ENCODE measurements at places on chromosomes 2 and 18. TPM values are rescaled to one million over a fixed set of nuclear protein-coding genes. Genes with fewer than 3 reads are reported as not detected.

DNA sequence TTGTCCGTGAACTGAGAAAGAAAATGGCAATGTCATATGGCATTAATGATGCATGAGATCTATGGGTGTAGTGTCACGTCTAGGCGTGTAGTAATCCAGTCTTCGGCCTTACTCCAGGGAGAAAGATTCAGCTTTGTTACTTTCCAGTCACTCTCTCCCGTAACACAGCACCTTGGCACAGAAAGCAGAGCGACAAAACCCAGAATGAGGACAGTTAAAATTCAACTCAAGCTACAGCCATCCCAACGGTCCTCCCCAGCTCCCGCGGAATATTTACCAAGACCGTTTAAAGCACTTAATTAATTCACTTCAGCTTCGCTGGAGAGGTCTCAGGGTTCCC is 797 bp upstream of the CRIM1 start:
- no peak for DNase-seq

- no peak for DNase-seq
These were observed 30.6 kb downstream of the ITSN2 start for GRCh38 chr2:24329700-24330099.

The SCN2A gene
- 0.05 TPM for total RNA-seq

- no peak for DNase-seq
These were observed 38.4 kb downstream of the YPEL5 start for GRCh38 chr2:30185178-30185577.

The RBM44 gene
- total RNA-seq, result 0.48 TPM

The C2orf72 gene
- total RNA-seq, result 82.5 TPM

DNA sequence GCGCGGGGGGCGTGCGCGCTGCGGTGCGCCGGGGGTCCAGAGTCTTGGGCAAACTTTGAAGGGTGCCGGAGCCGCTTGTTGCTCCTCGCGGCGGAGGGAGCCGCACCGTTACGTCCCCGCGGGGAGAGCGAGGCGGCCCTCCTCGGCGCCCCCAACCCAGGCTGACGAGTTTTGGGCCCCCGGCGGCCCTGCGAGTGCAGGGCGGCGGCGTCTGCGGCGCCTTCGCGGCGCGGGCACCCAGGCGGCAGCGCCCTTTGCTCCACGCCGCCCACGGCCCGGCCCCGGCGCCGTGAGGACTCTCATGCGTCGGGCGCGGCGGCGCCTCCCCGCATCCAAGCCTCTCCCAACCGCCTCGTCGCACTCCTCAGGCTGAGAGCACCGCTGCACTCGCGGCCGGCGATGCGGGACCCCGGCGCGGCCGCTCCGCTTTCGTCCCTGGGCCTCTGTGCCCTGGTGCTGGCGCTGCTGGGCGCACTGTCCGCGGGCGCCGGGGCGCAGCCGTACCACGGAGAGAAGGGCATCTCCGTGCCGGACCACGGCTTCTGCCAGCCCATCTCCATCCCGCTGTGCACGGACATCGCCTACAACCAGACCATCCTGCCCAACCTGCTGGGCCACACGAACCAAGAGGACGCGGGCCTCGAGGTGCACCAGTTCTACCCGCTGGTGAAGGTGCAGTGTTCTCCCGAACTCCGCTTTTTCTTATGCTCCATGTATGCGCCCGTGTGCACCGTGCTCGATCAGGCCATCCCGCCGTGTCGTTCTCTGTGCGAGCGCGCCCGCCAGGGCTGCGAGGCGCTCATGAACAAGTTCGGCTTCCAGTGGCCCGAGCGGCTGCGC is 814 bp downstream of the FZD7 start:
- DNase-seq, result peak; percentile 33

DNA sequence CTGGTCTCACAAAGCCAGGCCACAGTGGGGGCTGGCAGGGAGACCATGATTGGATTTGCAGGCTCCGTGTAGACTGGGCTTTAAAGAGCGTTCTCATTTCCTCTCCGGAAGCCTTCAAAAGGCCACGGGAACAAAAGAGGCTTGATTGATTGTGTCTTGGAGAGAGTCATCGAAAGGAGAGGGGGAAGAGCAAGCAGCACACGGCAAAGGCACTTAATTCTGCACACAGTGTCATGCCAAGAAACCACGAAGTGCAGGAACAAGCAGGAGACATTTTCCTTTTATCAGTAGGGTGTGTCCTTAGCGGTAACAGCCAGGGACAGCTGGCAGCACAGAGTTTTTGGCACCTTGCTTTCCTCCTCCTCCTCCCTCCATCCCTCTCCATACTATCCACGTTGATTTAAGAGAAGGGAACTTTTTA is 47.7 kb downstream of the GLI2 start:
- no peak for DNase-seq

- DNase-seq, result no peak
These were observed 1.1 kb upstream of the TWIST2 start for GRCh38 chr2:238846628-238847418.

DNA sequence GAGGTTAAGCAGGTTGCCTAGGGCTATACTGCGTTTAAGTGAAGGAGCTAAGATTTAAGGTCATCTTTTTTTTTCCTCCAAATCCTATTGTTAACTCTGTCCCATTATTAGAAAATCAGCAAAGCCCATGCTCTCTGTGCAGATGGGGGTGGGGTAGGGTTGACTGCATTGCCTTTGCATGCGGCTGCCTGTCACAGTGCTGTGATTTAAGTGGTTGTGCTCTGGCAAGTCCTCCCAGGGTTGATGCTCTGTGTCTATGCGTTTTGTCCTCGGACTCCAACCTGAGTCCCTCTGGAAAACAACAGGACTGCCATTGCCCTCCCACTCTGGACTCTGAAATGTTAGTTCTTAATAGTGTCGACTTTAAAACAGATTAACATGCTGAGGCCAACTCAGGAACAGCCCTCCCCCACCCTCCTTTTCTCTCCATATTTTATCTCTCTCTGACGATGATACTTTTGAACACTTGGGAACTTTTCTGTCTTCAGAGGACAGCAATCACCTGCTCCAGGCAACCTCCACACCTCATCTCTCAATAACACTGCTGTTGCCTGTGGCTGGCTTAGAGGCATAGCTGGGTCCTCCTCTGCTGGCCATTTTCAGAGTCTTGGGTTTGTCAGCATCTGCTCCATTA is 5.8 kb downstream of the FHOD3 start:
- DNase-seq, result no peak

The HOXD3 gene
- total RNA-seq, result 3.2 TPM

- DNase-seq, result peak; percentile 70
These were observed 155.2 kb downstream of the SH3BP4 start for GRCh38 chr2:235106874-235107639.

DNA sequence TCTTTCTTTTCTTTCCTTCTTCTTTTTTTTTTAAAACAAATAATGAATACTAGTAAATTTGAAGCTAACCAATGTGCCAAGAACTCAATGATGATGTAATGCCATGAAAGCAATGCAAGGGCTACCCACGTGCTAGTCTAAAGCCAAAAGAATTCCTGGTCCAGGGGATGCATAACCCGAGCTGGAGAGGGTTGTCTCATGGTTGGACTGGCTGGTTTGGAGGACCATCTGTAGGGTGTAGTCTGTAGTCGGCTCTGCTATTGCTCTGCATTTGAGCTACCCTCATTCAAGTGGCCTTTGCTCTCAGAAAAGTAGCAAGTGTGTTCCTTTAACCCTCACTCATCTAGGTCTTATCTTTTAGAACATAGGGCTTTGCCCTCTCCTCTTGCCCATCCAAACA is 469.6 kb upstream of the CELF4 start:
- no peak for DNase-seq

GRCh38 chr2:218988650-218989049 is 3.7 kb upstream of the FEV start:
- no peak for DNase-seq

The CAPN13 gene
- total RNA-seq, result 25.5 TPM

The LDAH gene
- total RNA-seq, result 25.9 TPM

- DNase-seq, result no peak
These were observed 132.2 kb downstream of the SMAD7 start for GRCh38 chr18:48818329-48819254.

The FAM237A gene
- total RNA-seq, result not detected

The HOXD9 gene
- 1.7 TPM for total RNA-seq

- DNase-seq, result no peak
These were observed 13.0 kb downstream of the TMEM169 start for GRCh38 chr2:216094701-216095100.

DNA sequence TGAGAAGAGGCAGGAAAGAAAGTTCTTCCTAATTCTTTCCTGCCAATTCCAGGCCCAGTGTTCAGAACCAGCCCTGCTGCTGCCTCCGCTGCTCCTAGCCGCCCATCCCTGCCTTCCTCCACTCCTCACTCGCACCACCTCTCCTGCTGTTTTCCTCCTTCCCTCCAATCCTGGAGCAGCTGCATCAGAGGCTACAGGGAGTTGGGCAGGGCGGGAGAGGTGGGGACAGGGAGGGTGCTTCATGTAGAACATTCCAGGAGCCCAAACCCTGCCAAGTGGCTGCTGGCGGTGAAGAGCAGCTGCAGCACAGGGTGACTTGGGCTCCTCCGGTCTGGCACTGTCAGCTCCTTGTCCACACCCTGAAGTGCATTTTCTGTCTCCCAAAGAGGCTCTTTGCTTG is 176.3 kb downstream of the TNS1 start:
- peak; percentile 47 for DNase-seq

The NEURL3 gene
- 2.5 TPM for total RNA-seq
